ENCODE measurements at places on chromosomes 6 and 20.
A peak's percentile ranks its signal among the peaks of the same experiment; 100 is the strongest.

DNA sequence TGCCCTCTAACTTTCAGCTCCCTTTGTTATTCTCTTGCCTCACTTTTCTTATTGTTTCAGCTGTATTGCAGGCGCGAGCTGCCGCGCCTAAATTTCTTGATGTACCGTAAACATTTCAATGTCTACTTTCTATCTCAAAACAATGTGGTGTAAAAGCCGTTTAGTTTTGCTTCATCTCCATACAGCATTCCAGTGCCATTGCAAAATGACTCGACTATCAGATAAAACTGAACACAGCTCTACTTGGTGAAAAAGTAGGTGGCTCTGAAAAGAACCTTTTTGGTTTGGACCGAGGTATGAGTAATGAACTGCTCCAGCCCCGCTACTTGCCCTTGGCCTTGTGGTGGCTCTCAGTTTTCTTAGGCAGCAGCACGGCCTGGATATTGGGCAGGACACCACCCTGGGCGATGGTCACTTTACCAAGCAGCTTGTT, 74.6 kb downstream of the OR2B2 start:
- no peak for DNase-seq

DNA sequence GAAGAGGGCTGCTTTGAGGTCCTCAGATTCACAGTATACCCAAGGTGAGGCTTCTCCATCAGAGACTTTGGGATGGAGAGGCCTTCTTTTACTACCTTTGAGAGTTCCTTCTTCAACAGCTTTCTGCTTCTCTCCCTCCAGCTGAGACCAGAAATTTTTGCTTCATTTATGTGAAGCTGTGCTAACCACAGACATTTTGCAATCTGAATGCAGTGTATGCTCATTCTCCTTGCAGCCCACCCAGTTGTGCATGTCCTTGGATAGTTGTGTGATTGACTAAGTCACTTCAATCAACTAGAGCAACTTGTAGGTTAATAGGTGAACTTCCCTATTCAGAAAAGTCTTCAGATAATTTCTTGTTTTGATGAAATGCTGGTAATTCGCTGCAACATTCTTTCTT, 20.1 kb downstream of the DCBLD1 start:
- no peak for DNase-seq

DNA sequence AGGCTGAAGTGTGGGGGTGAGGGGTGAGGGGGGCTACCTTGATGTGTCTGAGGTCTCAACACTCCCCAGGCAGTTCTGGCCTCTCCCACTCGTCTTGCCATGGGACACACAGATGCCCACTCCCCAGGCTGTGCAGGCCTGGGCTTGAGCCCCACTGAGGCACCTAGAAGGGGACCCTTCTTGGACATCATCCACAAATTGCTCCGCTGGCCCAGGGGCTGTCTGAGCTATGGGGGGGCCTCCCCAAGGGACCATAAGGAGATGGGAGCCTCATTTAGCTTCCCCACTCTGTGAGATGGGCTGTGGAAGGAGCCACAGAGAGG, 155.5 kb upstream of the MLN start:
- no peak for DNase-seq

DNA sequence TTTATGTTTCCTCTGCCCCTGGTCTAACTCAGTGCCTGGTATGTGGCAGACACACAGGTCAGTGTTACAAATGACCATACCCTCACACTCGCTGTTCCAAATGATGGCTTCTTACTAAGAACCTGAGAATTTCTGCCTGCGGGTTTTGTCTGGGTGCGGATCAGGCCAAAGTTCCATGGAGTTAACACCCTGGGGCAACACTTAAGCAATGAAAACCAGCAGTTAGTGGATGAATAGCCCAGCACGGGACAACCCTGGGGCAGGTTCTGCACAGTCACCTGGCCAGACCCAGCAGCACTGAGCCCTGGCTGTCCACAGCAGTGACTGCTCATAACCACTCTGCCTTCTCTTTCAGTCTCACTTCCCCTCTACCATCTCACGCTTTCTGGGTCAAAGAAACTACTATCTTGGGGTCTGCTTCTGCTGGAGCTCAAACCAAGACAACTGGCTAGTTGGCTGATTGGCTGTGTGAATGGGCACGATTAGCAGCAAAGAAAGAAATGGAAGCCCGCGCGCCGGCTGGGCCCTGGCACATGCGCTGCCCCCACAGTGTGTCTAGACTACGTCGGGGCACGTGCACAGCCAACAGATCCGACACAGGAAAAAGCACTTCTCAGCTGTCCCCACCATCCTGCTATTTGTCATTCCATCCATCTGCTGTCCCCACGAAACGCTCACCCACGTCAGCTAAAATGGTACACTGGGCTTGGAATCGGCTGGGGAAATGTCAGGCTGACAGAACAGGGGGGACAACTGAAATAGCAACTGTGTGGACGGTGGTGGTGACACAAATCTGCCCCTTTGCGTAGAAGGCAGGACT, 36.6 kb downstream of the MGME1 start:
- peak; percentile 66 for DNase-seq

- DNase-seq: no peak
Measured at GRCh38 chr20:8971669-8972316, 97.1 kb upstream of the PLCB4 start.

- DNase-seq: no peak
Measured at GRCh38 chr6:2477666-2478065, 232.3 kb upstream of the GMDS start.

- no peak for DNase-seq
Measured at GRCh38 chr6:19662911-19663310, 174.3 kb upstream of the ID4 start.

- DNase-seq: no peak
Measured at GRCh38 chr20:8144282-8145245, 12.5 kb downstream of the PLCB1 start.

DNA sequence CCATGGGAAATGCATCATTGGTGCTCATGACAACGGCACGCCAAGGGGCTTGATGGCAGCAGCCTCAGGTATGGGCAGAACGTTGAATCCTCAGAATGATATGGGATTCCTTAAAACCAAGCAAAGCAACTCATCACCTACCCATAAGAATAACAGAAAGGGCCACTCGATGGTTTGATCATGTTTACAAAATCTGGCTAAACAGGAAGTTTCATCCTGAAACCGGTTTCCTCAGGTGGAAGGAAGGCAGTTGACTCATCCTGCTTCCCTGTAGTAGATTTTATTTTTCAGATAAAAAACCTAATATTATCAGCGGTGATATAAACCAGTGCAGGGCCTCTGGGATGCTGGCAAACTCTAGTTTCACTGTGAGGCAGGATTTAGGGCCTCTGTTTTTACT, 136.9 kb upstream of the AGPAT4 start:
- DNase-seq: no peak

DNA sequence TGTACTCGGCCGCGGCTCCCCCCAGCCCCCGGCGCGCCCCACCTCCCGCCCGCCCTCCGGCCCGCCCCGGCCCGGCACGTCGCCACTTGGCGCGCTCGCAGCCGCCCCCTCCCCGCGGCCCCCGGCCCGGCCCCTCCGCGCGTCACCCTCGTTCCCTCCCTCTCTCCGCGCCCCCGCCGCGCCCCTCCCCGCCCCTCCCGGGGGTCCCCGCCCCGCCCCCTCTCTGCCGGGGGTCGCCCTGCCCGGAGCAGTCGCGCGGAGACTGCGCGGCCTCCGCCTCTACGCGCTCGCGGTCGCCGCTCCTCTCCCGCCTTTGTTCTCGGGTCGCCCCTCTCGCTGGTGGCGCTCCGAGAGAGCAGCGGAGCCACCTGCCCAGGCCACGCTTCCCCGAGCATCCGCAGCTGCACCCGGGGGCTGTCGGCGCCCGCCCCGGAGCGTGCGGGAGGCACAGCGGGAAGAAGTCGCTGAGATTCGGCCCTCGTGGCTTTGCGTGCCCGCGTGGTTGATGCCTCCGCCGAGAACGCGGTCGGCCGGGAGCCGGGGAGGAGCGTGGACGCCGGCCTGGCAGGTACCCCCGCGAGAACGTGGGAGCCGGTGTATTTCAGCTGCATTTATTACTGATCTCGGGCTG, at the start of gene PHF10:
Gene PHF10, minus strand, starts transcription at position 7 of the 631 bp plus-strand sequence. CDS start 569 bp downstream, outside the sequence.
- DNase-seq: peak; percentile 75

DNA sequence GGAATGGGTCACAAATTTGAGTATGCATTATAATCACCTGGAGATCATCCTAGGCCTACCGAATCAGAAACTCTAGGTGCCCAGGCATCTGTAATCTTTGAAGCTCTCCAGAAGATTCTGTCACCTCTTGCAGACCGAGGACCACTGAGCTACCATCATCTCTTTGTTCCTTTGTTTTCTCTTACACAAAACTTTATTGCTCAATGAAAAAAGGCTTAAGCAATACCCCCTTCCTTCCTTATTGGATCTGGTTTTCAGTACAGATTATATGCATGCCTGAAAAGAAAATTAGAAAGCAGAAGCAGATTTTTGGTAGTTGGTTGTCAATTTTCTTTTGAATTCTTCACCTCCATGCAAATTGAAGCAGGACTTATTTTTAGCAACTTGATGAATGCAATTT, 31.3 kb downstream of the STX11 start:
- no peak for DNase-seq

DNA sequence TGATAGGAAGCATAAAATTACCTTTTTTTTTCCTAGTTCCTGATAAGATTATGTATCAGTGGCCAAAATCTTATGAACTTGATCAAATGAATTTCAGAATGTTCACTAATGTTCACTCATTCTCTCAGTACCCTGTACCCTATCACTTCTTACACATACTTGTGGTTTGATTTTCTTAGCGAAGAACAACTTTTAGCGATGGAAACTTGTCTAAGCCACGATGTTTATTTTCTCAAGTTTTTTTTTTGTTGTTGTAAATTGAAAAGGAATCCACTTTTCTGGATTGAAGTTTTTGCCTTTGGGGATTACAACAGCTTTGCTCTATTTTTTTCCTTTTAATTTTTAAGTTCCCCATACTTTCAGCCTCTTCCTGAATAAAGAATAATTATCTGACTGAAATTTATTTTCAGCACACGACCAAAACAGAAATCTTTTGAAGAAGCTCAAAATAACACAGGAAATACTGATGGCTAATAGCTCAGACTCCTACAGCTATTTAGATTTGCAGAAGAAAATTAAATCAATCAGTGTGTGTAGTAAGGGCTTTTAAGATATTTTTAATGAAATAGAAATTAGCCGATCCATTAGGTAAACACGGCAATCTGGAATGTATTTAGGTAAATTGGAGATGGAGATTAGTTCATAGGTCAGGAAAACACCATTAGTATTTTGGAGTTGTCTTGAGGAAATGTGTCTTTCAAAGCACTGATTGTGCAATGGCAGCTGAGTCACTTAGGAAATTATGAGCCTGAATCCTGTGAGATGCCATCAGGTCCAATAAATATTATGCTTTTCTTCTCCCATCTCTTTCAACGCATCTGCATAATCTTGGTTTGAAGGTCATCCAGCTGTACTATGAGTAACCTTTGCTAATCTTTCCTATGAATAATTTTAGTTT, 217.5 kb downstream of the GJA1 start:
- DNase-seq: no peak

DNA sequence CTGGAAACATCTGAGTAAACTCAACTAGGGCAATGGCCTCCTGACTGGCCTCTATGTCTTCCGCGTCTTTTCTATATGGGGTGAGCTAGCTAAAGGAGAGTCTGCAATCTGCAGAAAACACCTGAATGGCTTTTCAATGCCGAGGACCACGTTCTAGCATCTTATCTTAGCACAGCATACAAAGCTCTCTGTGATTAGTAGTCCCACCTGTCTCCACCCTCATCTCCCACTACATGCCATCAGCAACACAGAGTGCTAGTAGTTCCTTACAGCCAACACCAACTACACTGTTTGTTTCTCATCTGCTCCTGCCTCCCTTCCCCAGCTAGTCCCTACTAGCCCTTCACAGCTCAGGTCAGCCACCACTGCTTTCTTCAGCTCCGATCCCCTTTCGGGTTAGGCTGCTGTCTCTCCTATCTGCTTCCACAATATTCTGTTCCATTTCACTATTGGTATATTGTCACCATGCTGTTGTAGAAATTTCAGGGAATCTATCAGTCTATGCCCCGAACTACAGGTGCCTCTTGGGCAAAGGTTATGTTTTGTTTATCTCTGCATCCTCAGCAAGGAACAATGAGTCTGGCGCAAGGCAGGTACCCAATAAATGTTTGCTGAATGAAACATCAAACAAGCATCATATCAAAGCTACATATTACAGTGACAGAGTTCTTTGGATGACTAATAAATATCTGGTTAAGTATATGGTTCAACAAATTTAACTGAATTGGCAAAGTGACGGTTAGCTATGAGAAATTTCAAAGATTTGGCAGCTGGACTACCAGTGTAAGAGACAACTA, 12.2 kb downstream of the LYRM4 start:
- no peak for DNase-seq

- DNase-seq: no peak
Measured at GRCh38 chr6:151008425-151008824, 142.9 kb downstream of the MTHFD1L start.

DNA sequence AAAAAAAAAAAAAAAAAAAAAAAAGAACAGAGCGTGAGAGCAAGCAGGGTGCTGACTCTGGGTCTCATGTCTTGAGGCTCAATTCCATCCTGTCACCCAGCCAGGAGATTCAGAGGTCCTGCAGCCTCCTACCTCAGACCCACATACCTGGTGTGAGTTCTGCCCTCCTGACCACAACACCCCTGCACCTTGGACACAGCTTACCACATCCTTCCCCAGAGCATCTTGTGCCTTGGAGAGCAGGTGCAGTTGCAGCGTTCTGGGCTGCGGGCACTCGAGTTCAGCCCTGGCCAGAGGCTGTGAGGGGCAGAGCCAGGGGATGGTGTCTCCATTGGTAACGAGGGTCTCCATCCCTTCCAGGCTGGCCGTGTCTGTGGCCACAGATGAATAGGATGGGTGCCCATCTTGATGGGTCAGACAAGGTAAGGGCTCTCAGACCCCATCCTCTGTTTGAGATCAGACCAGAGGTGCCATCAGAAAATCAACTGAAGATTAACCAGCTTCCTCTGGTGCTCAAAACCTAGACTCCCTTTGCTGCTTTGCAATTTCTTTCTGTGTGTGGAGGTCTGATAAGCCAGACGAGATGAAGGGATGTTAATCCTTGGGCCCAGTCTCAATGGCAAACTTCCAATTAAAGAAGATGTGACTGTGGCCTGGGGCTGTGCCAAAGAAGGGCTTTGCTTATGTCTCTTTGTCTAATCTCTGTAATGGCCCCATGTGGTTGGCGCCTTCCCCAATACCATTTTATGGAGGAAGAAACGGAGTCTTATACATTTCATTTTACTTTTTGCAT, 14.7 kb upstream of the ZNF831 start:
- peak; percentile 35 for DNase-seq

DNA sequence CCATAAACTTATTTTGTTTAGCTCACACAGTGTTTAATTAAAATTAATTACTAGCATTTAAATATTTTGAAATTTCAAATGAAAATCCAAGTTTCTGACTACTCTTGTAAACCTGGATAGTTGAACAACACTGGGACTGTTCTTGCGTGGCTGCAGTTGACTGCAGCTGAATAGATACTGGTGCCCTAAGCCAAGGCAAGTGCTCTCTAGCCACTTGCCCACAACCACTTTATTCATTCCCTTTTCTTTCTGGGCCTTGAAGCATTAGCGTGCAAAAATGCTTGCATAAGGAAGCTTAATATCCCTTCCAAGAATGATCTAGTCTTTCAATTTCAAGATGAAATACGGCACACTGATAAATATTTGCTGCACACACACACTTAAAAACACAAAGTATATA, 676.0 kb upstream of the MARCKS start:
- no peak for DNase-seq
